Kidney (tissue), 22 donors: ENCODE measurements at places on chromosomes 12 and 14. TPM values are rescaled to one million over a fixed set of nuclear protein-coding genes. Genes with fewer than 3 reads are reported as not detected.

- no peak for DNase-seq
Measured at GRCh38 chr12:15651371-15651770, 137.8 kb downstream of the EPS8 start.

DNA sequence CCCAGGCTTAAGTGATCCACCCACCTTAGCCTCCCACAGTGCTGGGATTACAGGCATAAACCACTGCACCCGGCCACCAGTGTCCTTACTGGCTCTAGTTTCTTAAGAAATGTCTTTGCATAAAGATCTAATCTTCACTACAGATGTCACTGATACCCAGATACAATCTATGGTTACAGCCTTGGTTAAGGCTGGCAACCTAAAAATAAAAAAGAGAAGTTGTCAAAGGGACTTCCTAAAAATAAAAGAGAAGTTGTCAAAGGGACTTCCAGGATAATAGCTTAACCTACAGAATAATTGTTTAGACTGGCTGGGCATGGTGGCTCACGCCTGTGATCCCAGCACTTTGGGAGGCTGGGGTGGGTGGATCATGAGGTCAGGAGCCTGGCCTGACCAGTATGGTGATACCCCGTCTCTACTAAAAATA is 27.6 kb downstream of the ETFBKMT start:
- no peak for DNase-seq

The PAH gene
- 8.7 TPM for total RNA-seq

The POTEM gene
- not detected for total RNA-seq

DNA sequence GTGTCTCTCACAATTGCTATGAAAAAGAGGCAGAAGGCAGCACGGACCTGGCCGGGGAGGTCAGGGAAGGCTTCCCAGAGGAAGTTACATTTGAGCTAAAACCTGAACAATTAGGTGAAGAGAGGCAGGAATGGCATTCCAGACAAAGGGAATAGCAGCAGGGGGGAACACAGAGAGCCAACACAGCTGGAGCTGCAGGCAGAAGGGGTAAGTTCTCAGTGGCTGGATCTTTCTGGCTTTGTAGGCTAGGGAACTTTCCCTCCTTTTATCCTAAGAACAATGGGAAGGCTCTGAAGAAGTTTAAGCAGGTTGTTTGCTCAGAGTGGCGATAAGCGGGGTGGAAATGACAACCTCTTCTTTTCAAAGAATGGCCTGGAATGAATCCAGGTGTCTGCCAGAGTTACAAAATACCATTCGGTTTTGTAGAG is 100.0 kb downstream of the PRIMA1 start:
- no peak for DNase-seq

DNA sequence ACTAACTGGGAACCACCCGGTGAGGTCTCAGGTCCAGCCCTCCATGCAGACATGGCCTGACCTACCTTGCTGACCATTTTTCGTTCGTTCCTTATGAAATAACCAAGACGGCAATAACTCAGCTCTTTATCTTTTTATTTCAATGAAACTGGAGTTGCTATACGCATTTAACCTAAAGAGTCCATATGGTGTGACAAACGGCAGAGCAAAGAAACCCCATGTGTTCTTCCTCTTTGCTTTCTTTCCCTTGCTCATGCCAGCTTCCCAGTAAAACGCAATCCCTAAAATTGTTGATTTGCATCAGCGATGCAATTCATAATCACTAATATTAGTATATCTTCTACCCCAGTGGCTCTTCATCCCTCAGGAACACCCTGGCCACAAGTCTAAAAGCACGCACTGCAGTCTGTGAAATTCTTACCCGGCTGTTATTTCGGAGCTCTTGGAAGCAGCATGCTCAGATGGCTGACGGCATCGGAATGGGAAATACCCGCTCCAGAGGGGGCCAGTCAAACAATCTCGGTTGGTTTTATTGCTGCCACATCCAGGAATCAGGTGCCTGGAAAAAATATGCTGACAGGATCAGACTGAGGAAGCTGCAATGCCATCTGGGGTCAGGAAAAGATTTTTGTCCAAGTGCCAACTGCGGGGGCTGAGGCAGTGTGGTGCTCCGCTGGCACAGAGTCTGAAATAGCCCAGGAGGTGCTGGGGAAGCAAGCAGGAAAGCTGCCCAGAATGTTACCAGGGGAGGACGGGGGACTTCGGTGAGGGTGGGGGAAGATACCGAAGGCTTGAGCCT is 28.2 kb upstream of the KCNA1 start:
- no peak for DNase-seq

The NUAK1 gene
- 28.8 TPM for total RNA-seq

GRCh38 chr14:43651896-43652295 is 855.2 kb downstream of the FSCB start:
- DNase-seq = no peak

DNA sequence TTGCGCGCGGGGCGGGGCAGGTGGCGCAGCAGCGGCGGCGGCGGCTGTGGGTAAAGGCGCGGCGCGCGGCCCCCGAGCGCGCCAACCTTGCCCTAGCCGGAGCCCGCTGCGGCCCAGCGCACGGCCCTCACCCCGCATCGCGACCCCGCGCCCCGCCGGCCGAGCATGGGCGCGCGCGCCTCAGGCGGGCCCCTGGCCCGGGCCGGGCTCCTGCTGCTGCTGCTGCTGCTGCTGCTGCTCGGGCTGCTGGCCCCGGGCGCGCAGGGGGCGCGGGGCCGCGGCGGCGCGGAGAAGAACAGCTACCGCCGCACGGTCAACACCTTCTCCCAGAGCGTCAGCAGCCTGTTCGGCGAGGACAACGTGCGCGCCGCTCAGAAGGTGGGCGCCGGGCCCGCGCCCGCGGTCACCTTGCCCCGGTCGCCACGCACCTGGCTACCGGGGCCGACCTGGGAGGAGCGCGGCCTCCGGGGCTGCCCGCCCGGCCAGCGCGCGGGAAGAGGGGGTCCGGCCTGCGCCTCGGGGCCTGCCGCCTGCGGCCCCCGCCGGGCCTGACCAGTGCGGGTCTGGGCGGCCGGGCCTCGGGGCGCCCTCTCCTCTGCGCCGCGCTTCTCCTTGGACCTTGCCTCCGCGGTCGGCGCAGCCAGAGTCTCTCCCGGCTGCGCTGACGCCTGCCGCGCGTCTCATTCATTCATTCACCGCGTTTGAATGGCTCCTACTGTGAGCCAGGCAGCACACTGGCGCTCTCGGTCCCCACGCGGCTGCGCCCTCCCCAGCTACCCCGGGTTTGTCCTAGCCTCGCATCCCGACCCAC is at the start of gene BRI3BP:
TSS of gene BRI3BP (plus strand) at position 20 of the 811 bp plus-strand sequence. CDS start at position 166, 146 bp downstream.
- peak; percentile 71 for DNase-seq

The LTB4R gene
- 9.3 TPM for total RNA-seq

The DPY19L2 gene
- total RNA-seq = 24.5 TPM

DNA sequence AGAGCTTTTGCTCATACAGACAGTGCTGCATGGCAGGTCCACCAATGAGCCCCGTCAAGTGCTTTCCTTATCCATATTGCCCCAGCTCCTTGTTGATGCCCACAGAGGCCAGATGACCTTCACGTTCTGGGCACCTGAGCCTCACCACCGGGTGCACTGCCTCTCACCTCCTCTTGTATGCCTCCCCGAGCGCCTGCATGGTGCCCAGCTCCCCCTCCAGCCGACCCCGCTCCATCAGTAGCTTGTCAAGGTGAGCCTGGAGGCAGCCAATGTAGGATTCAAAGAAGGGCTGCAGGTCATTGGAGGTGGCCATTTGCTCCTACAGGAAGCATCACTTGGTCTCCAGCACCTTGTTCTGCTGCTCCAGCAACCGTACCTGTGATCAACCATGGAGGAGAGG is 31.8 kb upstream of the KRT77 start:
- no peak for DNase-seq

DNA sequence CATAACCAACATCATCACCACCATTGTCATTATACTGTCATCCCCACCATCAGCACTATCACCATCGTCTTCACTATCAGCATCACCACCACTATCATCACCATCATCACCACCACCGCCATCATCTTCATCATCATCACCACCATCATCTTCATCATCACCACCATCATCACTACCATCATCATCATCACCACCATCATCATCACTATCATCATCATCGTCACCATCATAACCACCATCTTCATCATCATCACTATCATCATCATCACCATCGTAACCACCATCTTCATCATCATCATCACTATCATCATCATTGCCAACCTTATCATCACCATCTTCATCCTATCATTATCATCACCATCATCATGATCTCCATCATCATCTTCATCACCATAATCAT is 39.0 kb downstream of the SVOP start:
- no peak for DNase-seq

- DNase-seq = no peak
Measured at GRCh38 chr14:59926534-59926933, 6.6 kb downstream of the LRRC9 start.

The MIP gene
- total RNA-seq = not detected

- DNase-seq = no peak
Measured at GRCh38 chr12:57519796-57520052, 590 bp downstream of the DDIT3 start.

The SSTR1 gene
- 4.0 TPM for total RNA-seq

The VPS37B gene
- total RNA-seq = 47.8 TPM

The KCNJ8 gene
- 13.1 TPM for total RNA-seq

The CCDC198 gene
- total RNA-seq = 166 TPM

DNA sequence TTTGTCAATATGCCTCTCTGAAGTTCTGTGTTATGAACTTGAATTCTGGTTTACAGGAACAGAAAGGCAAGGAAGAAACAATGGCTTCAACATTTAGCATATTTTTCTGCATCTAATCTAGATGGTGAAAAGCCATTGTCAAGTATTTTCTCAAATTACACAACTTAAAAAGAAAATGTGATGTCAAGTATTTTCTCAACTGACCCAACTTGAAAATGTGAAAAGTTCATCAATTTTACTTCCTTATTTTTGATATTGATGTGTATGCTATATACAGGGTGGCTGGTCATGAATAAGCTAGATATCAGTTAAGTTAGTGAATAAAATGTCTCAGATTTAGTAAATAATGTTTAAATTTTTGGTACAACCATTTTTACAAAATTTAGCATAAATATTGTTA is 196.7 kb downstream of the ALX1 start:
- DNase-seq = no peak

DNA sequence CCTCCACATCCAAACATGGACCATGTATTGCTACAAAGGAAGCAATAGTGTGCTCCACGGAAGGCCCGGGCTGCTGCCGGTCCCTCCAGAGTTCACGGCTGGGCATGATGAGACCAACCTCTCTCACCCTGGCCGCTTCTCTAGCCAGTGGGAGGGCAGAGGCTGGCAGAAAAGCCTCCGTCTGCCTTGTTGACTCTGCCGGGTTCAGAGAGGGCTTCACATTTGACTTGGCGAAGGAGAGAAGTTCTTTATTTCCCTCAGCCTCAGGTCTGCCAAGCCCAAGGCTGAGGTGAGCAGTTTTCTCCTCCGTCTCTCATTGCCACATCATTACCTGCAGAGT is 230.0 kb downstream of the ZFP36L1 start:
- no peak for DNase-seq

The NDRG2 gene
- total RNA-seq = 86.2 TPM

DNA sequence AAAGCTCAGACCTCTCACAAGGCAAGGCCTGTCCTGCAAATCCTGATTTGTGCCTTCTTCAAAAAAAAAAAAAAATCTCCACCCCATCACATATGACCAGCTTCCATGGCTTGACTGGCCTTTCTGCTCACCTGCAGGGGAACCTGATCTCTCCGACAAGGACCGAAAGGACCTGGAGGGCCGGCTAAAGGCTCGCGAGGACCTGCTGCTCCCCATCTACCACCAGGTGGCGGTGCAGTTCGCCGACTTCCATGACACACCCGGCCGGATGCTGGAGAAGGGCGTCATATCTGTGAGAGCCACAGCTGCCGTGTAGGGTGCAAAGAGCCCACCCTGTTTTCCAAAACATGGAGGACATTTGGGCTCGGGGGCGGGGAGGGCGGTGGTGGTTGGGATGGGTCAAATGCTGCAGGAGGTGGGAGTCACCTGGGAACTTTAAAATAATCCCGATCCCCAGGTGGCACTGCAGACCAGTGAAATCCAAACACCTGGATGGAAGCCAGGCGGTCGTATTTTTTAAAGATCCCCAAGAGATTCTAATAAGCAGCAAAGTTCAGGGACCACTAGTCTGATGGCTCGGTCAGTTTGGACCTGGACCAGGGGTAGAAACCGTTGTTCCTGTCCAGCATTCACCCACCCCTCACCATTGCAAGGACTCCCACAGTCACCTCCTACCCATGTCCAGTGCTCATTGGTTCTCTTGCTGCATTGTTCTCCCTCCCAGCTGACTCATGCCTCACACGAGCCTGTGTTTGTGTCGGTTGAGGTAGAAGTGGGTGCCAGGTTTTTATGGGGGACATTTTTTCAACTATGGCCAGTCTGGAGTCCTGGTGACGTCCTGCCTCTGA is 44.8 kb downstream of the FOXN4 start:
- DNase-seq = peak; percentile 85

The PRMT5 gene
- total RNA-seq = 58.7 TPM

- no peak for DNase-seq
Measured at GRCh38 chr12:120473807-120474615, 4.5 kb upstream of the SRSF9 start.

The LRRK2 gene
- total RNA-seq = 110 TPM

- no peak for DNase-seq
Measured at GRCh38 chr14:72663956-72664650, 229.8 kb downstream of the DPF3 start.

The CLBA1 gene
- 22.6 TPM for total RNA-seq

The DNAI7 gene
- 5.3 TPM for total RNA-seq

- DNase-seq = no peak
Measured at GRCh38 chr12:92648242-92649031, 54.4 kb upstream of the PLEKHG7 start.

The CLEC9A gene
- total RNA-seq = 0.57 TPM

The C12orf75 gene
- total RNA-seq = 127 TPM

The ERBB3 gene
- total RNA-seq = 58.1 TPM

- no peak for DNase-seq
Measured at GRCh38 chr14:79011920-79012204, 841.7 kb downstream of the NRXN3 start.

The GLI1 gene
- 2.8 TPM for total RNA-seq

GRCh38 chr14:76772300-76773187 is 11.3 kb downstream of the VASH1 start:
- DNase-seq = peak; percentile 94

The ADAM21 gene
- 0.13 TPM for total RNA-seq

The RFLNA gene
- 0.76 TPM for total RNA-seq

DNA sequence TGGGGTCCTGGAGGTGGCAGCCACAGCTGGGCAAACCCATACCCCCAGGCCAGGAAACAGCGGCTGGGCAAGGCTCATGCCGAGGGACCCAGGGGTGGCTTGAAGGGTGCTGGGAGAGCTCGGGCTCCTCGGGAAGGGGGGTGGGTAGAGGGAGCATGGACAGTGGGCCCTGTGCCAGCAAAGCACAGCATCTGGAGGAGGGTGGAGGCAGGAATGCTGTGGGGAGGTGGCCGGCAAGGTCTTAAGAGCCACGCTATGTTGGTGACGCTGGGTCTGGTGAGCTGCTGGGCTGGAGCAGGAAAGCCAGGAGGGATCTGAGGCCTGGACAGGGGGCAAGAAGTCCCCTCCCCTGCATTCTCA is 48.2 kb upstream of the DLK1 start:
- DNase-seq = no peak

- DNase-seq = peak; percentile 71
Measured at GRCh38 chr14:104735830-104736642, 12.0 kb downstream of the ADSS1 start.

- DNase-seq = no peak
Measured at GRCh38 chr12:50506753-50507473, 2.1 kb downstream of the DIP2B start.
